ENCODE measurements at places on chromosomes 4 and X.

DNA sequence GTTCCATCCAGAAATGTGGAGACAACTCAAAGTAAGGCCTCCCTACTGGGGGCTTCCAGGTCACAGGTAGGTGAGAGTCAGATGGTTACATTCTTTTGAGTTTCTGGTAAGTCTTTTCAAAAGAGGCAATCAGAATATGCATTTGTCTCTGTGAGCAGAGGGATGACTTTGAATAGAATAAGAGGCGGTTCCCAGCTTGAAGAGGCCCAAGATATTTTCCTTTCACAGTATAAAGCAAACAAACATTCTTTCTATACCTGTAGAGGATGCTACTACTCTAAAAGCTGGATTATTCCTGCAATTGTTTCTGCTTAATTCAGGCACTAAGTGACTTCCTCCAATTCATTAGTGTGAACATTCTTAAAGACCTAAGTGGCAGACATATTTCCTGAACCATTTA is 44.4 kb downstream of the DIAPH2 start:
- DNase-seq, result no peak

DNA sequence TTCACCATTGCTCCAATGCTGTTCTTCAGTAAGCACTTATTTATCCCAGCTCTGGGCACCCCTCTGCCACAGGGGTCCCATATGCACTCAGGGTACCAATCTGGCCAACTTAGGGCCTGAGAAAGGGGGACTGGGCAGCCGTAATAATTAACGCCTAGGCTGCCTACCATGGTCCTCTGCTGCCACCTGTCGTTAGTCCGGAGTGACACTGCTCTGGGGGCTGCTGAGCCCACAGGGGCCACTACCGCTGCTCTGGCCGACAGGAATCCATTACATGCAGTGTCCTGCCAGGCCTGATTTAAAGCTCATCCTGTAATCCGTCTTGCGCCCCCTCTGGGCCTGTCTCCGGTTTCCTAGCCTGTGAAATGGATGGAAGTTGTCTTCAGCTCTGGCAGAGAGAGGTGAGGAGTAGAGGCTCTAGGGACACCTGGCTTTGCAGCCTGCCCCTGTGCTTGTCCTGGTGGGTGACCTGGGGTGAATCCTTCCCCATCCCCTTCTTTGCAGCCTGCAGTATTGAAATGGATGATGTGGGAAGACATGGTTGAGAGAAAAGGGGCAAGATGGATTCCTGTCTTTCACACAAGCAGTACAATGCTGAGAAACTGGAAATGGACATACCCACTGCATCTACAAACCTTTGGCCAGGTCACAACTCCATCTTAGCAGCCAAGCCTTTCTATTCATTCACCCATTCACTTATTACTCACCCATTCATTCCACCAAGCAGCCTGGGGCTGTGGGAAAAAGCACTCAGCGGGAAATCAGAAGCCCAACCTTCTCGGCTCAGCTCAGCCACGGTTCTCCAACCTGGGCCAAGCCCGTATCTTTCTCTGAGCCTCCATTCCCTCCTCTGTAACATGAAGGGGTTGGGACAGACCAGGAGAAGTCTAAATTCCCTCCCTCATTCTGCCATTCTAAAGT is 116.3 kb upstream of the NALF2 start:
- DNase-seq, result no peak

DNA sequence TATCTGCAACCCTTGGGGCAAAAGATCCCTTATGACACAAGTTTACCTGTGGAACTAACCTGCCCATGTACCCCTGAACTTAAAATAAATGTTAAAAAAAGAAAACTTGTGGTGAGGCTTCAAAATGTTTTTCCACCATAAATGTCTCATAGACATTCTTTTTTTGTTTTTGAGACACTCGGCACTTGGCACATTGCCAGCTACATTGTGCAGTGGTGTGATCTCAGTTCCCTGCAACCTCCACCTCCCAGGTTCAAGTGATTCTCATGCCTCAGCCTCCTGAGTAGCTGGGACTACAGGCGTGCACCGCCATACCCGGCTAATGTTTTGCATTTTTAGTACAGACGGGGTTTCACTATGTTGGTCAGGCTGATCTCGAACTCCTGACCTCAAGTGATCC is 528.9 kb upstream of the CXorf51A start:
- DNase-seq, result no peak

DNA sequence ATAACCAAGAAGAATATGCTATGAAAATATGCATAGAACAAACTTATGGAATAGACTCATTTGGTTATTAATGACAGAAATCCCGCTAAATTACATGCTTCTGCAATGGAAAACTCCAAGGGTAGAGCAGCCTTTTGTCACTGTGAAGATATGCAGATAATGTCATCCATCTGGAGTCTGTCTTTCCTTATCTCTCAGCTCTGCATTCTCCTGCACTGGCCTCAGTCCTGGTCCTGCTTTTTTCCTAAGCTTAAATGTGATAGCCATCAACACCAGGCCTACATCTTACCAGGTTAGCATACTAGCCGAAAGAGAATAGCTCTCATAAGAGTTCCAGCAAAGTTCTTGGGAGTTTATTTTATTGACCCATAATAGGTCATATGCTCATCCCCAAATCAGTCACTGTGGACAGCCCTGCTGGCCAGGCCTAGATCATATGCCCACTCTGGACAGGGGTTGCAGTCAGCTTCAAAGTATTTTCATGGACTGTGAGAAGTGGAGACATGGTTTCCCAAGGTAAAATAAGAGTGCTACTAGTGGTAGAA is 86.5 kb upstream of the LEF1 start:
- DNase-seq, result no peak

DNA sequence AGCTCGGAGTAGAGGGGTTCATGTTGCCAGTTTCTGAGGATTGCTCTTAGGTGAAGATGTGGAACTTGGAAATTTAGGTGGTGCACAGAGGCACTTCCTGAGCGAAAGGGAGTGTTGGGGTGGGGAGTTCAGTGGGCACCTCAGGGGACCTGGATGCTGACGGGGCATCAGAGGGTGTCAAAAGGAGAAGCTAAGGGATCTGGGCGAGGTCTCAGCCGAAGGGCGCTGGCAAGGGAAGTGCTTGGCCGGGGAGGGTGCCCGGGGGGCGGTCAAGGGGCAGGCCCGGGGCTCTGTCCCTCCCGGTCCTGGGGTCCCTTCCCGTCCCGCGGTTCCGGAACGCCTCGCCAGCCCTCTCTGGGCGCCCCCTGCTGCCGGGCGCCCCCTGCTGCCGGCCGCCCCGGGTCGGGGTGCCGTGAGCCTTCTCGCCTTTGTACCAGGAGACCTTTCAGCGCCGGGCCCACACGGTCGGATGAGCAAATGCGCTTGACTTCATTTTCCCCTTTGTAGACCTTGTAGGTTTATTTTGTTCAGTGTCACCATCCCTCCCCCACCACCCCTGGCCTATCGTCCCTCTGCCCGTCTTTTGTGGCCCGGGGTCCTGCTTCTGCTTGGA is 3.0 kb upstream of the PHOX2B start:
- DNase-seq, result no peak

- no peak for DNase-seq
Observed at GRCh38 chrX:85309717-85310116, 65.9 kb downstream of the ZNF711 start.

DNA sequence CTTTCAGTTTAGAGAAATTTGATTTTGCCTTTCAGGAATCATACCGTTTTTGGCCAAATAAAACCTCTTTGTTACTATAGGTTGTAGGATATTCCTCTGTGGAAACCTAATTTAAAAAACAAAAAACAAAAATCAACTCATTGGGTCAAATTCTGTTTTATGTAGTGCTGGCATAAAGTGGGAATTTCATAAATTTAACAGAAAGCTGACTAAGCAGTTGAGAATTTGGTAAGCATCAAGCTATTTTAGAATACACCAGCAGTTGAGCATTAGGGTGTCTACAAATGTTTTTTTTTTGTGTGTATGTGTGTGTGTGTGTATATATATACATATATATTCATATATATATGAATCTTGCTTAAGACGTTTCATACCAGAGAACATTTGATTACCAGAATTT is 47.4 kb downstream of the C4orf33 start:
- no peak for DNase-seq

- peak; percentile 2 for DNase-seq
Observed at GRCh38 chrX:140815868-140816267, 106.3 kb downstream of the LINC00632 start.

- DNase-seq, result no peak
Observed at GRCh38 chr4:61443813-61444510, 243.8 kb downstream of the ADGRL3 start.

- no peak for DNase-seq
Observed at GRCh38 chrX:120672389-120672788, 42.5 kb upstream of the C1GALT1C1 start.

GRCh38 chrX:153968255-153968654 is 3.4 kb downstream of the HCFC1 start:
- DNase-seq, result no peak

DNA sequence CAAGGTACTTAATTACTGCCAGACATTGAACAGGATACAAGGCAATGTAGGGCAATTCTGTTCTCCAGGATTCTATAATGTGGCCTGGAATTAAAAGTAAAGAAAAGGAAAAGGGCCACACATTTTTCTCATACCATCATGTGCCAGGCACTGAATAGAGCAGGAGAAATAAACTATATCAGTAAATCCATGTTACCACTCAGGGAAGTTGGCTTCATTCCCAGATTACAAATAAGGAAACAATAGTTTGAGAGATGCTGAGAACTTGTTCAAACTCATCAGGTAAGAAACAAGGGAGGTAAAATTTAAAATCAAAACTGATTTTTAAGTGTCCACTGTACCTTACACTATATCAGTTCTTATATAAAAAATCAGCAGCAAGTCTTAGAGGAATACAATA is 645.0 kb upstream of the ATOH1 start:
- DNase-seq, result no peak

All from HL-60 (cell line).